ENCODE measurements at places on chromosomes 7 and 10.

DNA sequence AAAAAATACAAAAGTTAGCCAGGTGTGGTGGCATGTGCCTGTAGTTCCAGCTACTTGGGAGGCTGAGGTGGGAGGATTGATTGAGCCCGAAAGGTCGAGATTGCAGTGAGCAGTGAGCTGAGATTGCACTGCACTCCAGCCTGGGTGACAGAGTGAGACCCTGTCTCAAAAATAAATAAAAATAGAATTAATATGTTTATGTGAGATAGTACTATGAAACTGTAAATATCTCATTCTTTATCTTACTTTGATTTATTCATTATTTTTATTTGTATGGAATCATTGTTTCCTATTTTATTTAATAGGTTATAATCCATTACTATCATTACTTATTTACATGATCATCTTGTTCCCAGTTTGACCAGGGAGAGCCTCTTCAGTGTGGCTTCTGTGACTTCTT, 41.0 kb upstream of the STRIP2 start:
- DNase-seq: no peak

DNA sequence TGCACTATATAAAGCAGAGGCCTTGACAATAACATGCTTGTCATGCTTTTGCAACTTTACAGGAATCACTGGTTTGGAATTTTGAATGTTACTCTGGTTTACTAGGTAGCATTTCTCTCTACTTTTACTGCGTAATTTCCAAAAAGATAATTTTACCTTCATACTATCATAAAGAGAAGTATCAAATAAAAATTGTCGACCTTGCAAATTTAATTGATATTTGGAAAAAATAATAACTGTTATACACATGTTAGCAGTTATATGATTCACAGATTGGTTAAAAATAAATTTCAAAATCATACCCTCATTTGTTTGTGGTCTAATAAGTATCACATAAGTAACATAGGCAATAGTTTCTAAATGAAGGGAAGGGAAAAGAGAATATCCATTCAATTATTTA, 228.5 kb upstream of the CACNA2D1 start:
- no peak for DNase-seq

GRCh38 chr7:94195813-94196212, 191.7 kb upstream of the BET1 start:
- no peak for DNase-seq

- no peak for DNase-seq
Observed at GRCh38 chr7:85030893-85031292, 156.0 kb downstream of the SEMA3D start.

DNA sequence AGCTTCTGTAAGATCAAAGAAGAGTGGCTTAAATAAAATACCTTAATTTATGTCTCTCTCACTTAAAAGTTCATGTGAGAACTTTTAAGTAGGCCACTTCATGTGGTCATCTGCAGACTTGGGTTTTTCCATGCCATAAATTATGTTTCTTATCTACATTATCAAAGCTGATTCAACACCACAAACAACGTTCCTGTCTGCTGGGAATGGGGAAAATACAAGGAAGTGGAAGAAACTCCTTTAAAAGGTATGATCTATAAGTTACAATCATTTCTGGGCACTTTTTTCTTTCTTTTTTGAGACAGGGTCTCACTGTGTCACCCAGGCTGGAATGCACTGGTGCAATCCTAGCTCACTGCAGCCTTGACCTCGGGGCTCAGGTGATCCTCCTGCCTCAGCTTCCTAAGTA, 16.9 kb upstream of the OTUD1 start:
- DNase-seq: no peak

GRCh38 chr10:77318739-77319138, 318.9 kb downstream of the KCNMA1 start:
- DNase-seq: no peak

DNA sequence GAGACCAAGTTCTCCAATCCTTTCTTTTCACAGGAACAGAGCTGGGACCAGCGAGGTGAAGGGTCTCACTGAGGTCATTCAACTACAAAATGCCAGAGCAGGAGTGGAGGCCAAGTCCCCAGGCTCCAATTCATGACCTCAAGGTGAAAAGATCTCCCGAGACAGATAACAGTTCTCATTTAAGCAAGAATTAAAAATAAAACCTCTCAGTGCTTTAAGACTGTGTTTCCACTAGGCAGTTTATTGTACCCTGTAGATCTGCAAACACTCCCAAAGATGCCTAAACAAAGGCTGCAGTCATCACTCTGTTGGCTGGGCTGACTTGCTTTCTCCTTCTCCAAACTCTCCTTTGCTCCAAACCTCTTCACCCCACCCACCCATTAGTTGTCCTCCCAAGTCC, 74.8 kb upstream of the CXCL12 start:
- DNase-seq: no peak

DNA sequence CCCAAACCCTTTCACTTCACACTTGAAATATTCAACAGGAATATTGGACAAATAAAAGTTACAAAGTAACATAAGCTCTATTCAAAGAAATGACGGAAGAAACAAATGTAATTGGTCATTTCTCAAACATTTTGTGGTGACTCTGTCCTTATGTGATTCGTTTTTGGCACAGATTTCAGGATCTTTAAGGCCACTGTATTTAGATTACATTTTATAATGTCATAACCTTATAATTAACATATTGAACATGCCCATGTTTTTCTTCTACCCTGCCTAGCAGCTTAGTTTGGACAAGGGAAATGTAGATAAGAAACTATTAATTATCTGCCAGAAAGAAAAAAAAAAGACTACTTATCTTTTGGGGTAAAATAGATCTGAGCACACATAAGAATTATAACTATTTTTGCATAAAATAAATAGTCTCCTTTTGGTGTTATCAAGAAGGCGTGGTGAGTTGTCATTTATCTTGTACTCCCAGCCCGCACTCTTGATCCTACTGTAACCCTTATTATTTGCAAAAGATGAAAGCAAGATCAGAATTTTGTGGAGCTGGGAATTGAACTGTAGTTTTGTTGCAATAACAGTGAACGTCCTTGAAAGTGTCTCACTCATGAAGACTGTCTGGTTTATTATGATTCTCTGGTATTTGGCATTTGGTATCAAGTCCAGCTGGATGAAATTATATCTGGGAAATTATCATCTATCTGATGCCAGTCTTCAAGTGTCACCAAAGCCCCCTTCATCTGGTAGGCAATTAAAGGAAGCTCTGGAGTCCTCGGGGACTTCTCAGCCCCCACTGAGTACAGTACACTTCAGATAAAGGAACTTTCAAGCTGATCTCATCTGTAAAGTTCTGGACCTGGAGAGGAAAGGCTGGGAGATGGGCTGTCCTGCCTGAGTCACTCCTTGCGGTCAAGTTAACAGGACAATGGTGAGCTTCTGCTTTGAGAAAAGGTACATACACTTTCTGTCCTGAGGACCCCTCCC, 175.7 kb upstream of the INHBA start:
- DNase-seq: no peak

GRCh38 chr10:95273393-95274312, 17.1 kb downstream of the PDLIM1 start:
- no peak for DNase-seq

GRCh38 chr10:27457966-27458365, 46.1 kb upstream of the RAB18 start:
- DNase-seq: no peak

DNA sequence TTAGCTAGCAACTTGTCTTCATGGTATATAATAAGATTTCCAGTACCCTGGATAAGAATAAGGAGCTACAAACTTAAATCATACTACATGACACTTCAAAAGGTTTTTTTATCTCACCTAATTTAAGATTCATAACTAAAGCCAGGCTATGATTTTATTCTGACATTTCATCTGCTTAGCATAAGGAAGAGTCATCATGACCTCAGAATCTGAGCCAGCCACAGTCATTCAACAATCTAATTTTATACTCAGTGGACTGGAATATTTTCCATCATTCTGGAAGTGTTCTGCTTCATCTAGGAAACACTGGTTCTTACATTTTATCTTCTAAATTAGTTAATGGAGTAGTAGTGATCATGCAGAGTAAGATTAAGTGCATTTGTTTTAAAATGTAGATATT, 102.1 kb upstream of the KCND2 start:
- DNase-seq: no peak

DNA sequence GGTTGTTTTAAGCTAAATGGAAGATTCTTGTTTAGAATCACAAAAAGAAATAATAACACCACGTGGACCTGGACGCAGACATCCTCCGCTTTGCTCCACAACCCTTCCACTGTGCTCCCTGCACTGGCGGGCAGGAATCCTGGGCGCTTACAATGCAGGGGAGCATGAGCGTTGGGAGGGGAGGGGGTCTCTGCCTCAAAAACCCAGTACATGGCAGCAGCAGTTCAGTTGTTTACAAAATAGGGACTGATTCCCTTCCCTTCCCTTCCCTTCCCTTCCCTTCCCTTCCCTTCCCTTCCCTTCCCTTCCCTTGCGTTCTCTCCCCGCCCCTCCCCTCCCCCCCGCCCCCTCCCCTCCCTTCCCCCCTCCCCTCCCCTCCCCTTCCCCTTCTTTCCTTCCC, 169.6 kb upstream of the ITGB1 start:
- DNase-seq: no peak

GRCh38 chr7:98203261-98203963, 7.8 kb upstream of the BHLHA15 start:
- DNase-seq: no peak

DNA sequence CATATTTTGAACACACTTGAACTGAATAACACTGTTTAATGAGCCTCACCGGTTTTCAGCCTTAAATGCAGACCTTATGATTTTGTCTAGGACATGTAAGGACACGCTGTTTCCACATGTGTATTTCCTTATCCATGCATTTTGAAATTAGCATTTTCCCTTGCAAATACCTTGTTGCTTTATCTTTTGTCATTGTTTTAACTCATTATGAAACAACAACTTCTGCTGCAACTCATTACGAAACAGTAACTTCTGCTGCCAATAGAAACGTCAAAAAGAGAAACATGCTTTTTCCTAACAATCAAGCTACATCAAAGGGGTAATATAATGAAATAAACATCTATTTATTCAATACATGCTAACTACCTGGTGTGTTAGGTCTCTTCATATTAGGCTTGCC, 322.0 kb downstream of the AGMO start:
- DNase-seq: no peak

- DNase-seq: no peak
Observed at GRCh38 chr10:65827359-65827758, 1098.5 kb upstream of the LRRTM3 start.

DNA sequence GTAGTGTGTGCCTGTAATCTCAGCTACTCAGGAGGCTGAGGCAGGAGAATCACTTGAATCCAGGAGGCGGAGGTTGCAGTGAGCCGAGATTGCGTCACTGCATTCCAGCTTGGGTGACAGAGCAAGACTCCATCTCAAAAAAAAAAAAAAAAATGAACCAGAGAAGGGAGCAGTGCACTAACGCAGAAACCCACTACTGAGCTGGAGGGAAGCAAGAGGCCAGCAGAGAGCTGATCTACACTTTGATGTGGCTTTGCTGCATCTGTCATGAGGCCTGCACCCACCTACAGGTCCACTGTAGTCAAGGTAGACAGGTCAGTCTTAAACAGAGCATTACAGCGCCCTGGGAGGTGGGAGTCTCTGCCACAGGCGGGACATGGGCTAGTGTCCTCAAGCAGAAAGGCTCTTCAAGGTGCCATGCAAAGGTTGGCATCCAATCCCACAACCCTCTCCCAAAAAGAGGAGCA, 30.0 kb downstream of the MAT1A start:
- no peak for DNase-seq

GRCh38 chr10:12699781-12700556, 301.5 kb downstream of the CCDC3 start:
- DNase-seq: no peak

DNA sequence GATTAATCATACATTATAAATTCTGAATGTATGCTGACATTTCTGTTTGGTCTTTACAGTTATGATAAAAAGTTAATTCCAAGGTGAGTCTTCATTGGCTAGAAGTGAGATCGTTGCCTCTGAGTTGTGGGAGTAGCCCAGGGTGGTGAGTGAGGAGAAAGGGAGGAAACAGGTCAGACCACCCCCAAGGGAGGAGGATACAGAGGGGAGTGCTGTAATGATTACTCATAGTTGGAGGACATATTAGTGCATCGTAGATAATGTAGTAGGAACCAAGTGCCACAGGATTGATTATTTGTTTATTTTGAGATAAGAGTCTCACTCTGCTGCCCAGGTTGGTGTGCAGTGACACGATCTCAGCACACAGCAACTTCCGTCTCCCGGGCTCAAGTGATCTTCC, 672.2 kb downstream of the INHBA start:
- no peak for DNase-seq

DNA sequence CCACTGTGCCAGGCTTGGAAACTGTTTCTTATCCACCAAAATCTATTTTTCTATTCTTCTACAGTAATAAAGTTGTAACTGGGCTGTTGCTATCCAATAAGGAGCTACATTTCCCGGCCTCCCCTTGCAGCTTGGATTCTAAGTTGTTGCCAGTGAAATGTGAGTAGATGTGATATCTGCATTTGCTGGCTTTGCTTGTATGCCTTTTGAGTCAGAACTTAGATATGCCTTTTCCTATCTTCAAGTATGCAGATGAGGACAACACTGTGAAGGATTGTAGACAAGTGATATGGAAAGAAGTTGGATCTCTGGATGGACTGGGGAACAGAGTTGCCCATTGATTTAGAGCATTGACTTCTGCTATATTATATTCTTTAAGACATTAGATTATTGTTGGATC, 236.9 kb downstream of the REEP3 start:
- no peak for DNase-seq

GRCh38 chr7:37234928-37235327, 213.7 kb downstream of the ELMO1 start:
- no peak for DNase-seq

DNA sequence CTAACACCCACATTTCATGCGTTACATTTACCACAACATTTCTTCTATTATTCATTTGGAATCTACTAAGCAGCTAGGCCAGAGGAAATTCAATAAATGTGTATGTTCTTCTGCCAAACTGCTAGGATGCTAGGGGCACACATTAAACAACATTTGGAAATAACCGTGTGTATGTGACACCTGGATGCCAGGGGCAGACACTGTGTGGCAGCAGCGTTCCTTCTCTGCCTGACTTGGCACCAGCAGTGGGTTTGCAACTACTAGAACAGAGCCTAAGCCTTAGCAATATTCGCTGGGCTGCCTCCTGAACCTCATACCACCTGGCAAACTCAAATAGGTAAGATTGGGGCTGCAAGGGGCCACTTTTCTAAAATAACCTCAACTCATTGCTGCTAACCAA, 182.1 kb downstream of the CHCHD3 start:
- DNase-seq: no peak

GRCh38 chr7:798921-799470, 33.3 kb upstream of the SUN1 start:
- DNase-seq: no peak

DNA sequence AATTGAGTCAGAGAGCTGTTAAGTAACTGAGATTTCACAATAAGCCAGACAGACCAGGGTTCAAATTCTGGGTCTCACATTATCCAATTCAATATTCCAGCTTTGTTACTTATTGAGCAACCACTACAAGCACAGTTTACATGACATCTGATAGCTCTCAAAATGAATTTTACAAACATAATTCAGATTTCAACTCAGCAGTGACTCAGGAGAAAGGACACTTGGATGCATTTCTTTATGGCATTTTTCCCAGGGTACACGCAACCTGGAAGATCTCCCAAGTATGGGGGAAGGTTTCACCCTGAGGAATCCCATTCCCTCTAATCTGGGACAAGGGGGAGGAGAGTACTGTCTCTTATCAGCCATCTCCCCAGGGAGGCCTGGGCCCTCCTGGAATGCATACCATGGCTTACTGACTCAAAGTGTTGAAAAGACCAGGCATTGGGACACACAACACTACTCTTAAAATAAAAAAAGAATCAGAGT, 102.4 kb downstream of the CFTR start:
- no peak for DNase-seq

- DNase-seq: no peak
Observed at GRCh38 chr10:43160921-43161255, 22.6 kb downstream of the CSGALNACT2 start.

GRCh38 chr10:95360122-95360714, 69.4 kb upstream of the PDLIM1 start:
- no peak for DNase-seq
